ENCODE measurements at places on chromosomes 6 and 20.

DNA sequence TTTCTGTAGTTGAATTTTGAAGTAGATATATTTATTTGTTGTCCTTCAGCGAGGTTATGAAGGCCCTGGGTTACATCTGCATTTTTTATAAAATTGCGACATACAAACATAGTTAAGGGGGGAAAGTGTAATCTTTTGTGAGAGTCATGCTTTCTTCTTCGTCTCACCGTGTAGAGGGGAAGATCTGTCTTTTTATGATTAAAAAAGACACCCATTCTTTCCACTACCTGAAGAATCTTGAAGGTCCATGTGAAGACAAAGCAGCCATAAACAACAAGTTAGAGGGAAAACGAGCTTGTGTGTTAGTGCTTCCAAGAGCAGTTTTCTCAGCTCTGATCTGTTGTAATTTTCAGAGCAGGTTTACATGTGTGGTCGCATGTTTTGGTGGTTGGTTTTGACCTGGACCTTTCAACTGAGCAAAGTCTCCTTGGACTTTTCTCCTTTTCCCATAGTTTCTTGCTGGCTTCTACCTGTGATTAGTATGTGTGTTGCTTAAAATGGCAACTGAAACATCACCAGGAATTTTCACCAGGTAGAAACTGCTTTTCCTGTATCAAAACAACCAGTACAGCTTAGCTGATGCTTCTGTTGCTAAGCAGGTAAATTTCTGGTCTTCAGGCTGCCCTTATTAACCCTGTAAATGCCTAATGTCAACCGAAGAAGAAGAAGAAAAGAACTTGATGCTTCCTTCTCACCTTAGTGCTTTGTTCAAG lies 37.3 kb downstream of the RREB1 start:
- DNase-seq: no peak

GRCh38 chr6:157975456-157975855 lies 6.2 kb upstream of the SYNJ2 start:
- DNase-seq: no peak

DNA sequence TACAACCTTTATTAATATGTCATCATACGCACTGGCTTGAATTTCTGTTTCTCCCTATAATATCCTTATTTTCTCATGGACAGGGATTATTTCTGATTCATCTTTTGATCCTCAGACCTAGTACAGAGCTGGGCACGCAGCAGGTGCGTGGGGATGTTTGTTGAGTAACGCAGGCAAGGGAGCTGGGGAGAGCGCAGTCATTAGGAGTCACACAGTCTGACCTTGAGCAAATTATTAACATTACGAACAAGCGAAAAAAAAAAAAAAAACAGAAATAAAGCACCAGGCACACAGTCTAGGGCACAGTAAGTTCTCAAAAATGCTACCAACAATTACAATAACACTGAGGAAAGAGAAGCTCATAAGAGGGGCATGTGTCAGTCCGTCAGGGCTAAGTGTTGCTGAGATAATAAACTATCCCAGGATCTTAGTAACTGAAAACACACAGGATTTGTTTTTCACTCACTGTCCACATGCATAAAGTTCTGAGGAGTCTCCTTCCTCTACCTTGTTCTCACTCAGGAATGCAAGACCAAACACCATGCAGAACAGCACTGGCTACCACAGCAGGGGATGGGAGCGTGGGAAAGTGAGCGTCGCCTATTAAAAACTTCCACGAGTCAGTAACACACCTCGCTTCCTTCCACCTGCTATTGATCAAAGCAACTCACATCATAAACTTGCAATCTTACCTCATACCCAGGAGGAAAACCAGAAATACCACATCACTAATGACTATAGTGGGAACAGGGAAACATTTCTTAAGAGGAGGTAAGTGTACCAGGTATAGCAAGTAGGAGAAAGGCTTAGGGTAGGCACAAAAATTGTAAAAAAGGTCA lies 56.9 kb downstream of the PDE10A start:
- DNase-seq: no peak

- no peak for DNase-seq
Measured at GRCh38 chr6:37788259-37788658, 31.3 kb upstream of the ZFAND3 start.

GRCh38 chr20:35327074-35327976 lies 35.1 kb upstream of the FAM83C start:
- DNase-seq: no peak

GRCh38 chr6:449486-450419 lies 58.2 kb downstream of the IRF4 start:
- no peak for DNase-seq

DNA sequence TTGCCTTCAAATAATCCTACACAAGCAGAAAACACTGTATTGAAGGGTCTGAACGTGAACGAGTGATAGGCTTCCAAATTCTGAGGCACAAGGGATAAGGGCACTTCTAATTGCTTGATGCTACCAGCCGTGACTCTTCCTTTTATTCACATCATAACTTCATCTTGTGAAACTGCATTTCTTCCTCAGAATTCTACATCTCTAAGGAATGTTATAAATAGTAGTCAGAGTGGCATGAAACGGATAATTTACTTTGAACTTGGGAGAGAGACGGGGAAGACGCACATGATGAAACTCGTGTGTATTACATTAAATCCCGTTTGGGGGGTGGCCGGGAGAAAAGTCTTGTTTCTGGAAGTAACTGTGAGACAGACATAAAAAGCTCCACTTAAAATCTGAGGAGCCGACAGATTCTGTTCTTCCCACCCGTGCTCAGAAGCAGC lies 754 bp downstream of the HDDC2 start:
- no peak for DNase-seq

- DNase-seq: no peak
Measured at GRCh38 chr6:144662812-144663365, 377.8 kb downstream of the UTRN start.

GRCh38 chr6:168734523-168734922 lies 293.5 kb downstream of the SMOC2 start:
- no peak for DNase-seq

- DNase-seq: no peak
Measured at GRCh38 chr6:130524552-130524951, 158.7 kb downstream of the TMEM200A start.

DNA sequence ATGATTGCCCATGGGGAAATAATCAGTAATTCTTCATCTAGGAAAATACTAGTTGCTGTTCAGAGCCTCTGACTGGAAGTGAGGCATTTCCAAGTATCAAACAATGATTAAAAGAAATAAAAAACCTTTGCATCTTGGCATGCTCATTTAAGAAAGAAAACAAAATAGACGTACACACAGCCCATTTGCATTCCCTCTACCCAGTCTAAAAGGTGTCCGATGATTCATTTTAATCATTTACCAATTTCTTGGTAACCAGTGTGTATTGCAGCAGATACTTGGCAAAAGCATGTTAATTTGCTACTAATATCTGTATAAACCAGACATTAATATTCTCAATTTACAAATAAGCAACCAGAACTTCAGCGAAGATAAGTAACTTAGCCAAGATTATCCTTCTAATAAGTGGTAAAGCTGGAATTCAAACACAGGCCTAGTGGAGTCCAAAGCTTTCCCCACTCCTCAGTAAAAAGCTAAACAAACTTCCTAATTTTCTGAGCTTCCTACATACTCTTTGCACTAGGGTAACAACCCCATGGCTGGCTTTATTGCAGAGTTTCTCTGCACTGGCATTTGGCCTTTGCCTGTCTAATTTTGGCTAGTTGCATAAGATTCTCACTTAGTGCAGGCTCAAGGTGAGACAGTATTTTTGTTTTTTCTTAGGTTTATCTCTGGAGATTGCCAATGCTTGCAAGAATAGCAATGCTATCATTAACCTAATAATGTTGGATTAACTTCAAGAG lies 338.1 kb downstream of the PRKN start:
- no peak for DNase-seq

DNA sequence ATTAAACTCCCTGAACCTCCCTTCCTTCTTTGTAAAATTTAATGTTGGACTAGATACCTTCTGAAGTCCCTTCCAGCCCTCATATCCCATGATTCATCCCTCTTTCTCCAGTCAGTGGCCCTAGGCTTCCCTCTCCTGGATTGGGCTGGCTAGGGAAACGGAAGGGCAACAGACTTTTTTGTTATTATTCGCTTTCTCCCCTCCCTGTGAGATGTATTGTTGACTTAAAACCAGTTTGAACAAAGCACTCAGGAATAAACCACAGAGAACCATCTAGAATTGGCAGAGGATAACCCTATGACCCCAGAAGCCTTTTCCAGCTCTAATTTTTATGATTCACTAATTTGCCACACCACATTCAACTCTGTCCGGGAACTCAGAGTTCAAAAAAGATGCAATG lies 239.7 kb upstream of the SUPT3H start:
- DNase-seq: no peak

DNA sequence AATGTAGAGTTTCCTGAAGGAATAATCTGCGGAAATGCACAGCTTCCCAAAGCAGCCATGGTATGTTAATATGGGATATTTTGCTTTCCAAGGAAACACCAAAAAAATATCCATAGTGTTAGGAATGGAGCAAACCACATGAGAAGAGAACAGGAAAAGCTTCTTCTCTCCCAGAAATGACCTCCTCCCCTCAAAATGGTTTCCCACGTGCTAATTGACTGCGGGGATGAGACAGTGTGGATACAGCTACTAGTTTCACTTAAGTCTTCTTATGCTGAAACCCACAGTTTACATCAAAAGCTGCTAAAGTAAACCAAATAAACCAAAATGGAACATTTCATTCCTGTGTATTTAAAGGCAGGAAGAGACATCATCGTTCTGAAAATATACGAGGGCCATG lies 69.4 kb downstream of the FYN start:
- DNase-seq: no peak

DNA sequence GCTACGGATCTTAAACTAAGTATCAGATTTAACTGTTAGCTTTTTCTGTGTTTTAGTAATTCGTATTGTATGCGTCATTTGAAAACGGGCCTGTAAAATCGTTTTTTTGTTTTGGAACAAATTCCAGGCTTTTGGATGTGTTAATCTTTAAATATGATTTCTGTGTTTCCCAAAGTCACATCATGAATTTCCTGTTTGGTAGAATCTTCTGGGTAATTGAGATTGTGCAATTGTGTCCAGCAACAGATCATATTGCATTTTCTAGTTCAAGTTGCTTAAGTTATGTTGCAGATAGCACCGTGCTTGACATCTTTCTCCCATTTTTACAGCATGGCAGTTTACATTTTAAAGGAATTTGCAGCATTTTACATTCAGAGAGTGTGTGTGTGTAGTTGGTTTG lies 1.9 kb downstream of the MAPK14 start:
- DNase-seq: no peak

GRCh38 chr6:108666656-108667260 lies 106.0 kb downstream of the FOXO3 start:
- DNase-seq: no peak

DNA sequence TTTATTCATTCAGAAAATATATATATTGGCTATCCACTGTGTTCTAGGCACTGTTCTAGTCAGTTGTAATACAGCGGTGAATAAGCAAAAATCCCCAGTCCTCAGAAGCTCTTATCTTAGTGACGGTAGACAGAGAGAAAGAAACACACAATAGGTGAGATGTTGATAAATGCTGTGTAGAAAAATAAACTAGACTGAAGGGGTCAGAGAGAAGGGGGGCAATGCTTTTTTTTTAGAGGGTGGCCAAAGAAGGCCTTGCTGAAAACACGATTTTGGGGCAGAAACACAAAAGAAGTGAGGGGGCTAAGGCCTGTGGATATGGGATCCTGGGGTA lies 68.0 kb upstream of the MBOAT1 start:
- no peak for DNase-seq

DNA sequence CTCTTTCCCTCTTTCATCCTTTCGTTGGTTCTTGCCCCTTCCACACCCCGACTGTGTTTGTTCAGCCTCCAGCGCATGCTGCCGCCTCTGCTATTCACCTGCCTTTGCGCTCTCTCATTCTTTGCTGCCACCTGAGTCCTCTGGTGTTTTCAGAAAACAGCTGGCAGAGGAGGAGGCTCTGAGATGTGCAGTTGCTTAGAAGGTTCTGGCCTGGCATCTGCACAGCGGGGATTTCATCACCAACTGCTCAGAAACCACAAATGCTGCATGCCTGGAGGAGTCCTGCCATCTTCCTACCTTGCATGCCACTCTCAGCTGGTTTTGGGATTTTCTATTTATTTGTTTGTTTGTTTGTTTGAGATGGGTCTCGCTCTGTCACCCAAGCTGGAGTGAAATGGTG lies 39.2 kb upstream of the CLDN20 start:
- DNase-seq: no peak

- DNase-seq: no peak
Measured at GRCh38 chr6:133888929-133889556, at the start of gene TCF21. Gene TCF21, plus strand, starts transcription at chr6:133889113. Its CDS starts 285 bp downstream, at chr6:133889398.

All from stimulated activated CD4-positive, alpha-beta T cell treated with anti-CD3 and anti-CD28 coated beads, TNF-alpha, amount 100 ng/mL, for 4 hours (primary cell).